ENCODE measurements at places on chromosomes 13 and 19. TPM values are rescaled to one million over a fixed set of nuclear protein-coding genes. Genes with fewer than 3 reads are reported as not detected.

GRCh38 chr13:112713517-112714253, 23.8 kb downstream of the ATP11A start:
- no peak for DNase-seq

PRTN3 gene
- total RNA-seq: not detected

GRCh38 chr19:16037424-16038195, 38.7 kb upstream of the TPM4 start:
- DNase-seq: no peak

ADGRE3 gene
- total RNA-seq: not detected

ZNF555 gene
- 3.4 TPM for total RNA-seq

GRCh38 chr19:40640744-40641143, 39.6 kb downstream of the LTBP4 start:
- peak; percentile 48 for DNase-seq

- no peak for DNase-seq
Measured at GRCh38 chr13:83232626-83233025, 649.6 kb downstream of the SLITRK1 start.

DNA sequence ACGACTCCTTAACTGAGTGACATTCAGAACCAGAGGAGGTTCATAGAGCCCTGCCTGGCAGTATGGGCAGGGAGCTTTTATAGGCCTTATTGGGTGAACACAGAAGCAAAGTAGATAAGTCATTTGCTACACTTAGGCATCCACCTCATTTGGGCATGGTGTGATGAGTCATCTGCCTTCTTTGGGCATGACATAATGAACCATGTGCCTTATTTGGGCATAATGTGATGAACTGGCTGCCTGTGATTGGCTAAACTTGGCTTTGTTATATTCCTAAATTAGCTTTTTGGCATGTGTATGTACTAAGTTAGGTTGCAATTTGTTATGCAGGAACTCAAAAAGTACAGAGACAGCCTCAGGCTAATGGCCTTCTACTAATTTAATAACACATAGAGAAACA, 2210.2 kb upstream of the PCDH20 start:
- no peak for DNase-seq

KLK10 gene
- not detected for total RNA-seq

C1QTNF9 gene
- not detected for total RNA-seq

Measured in Daoy (cell line).